ENCODE measurements at places on chromosomes 5 and 9.
A peak's percentile ranks its signal among the peaks of the same experiment; 100 is the strongest.

DNA sequence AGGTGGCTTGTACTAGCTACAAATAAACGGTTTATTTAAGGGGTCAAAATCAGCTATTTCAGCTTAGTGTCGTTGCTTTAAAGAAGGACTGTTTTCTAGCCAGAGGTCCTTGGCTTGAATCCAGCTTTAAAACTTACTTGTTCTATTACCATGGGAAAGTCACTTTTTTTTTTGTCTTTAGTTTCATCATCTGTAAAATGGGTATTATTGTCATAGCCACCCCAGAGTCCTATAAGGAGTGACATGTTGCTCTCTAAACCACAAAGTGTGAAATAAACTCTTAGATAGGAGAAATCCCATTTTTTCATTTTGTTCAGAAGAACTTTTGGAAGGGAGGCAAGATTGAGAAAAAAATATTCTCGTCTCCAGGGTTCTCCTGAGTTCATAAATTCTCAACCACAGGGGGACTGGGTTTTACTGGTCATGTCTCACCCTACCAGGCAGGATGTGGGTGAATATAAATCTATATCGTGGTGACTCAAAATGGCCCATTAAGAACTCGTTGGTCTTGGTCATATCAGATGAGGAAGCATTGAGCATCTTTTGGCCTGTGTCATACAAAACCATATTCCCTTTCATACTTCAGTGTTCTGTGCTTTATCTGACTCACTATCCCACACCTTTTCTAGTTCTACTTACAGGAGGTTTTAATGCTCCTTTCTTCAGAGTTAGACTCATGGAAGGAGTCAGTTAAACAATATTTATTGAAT is 202.7 kb upstream of the NR3C1 start:
- no peak for DNase-seq

GRCh38 chr9:91274949-91275492 is 86.7 kb downstream of the AUH start:
- DNase-seq: no peak

- no peak for DNase-seq
Observed at GRCh38 chr9:85339338-85339737, 402.4 kb downstream of the AGTPBP1 start.

DNA sequence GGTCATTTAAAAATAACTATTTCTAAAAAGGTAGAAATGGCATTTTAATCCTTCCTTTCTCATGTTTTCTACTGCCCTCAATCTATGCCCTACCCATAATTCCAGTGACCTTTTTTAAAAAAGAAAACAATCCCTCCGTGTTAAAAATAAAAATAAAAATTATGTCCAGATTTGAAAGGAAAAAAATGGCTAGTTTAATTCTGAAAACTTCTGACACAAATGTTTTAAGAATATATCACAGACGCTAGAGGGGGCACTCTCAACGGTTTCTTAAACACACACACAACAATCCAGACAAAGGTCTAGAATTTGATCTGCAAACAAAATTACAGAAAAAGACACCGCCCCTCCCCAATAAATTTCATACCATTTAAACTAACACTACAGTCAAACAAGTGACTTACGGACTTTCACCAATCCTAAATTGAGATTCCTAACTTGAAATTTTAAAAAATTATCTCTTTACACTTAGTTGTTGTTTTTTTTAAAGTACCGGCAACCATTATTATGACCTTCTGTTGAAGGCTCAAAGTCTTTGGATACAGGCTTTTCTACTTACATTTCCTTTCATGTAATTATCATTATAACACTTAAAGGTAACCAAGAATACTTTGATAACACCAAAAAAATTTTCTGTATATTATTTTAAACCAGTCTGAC is 38.2 kb downstream of the CLINT1 start:
- DNase-seq: peak; percentile 63

- no peak for DNase-seq
Observed at GRCh38 chr5:139425497-139425896, 13.8 kb downstream of the DNAJC18 start.

Measured in T47D (cell line).